Neural crest cell (in vitro differentiated cells): ENCODE measurements at places on chromosomes 11 and 22.
A peak's percentile ranks its signal among the peaks of the same experiment; 100 is the strongest.

- peak overlapping the region; percentile 86 for H3K4me3 ChIP-seq
- H3K27ac ChIP-seq: no peak overlapping the region
- peaks cover 2% of the 10 kb centered on the region for H3K36me3 ChIP-seq
- peaks cover 9% of the 10 kb centered on the region for H3K4me1 ChIP-seq
- peaks cover 3% of the 10 kb centered on the region for H3K27me3 ChIP-seq
These were observed 32.6 kb downstream of the PRDM11 start for GRCh38 chr11:45178890-45179671.

DNA sequence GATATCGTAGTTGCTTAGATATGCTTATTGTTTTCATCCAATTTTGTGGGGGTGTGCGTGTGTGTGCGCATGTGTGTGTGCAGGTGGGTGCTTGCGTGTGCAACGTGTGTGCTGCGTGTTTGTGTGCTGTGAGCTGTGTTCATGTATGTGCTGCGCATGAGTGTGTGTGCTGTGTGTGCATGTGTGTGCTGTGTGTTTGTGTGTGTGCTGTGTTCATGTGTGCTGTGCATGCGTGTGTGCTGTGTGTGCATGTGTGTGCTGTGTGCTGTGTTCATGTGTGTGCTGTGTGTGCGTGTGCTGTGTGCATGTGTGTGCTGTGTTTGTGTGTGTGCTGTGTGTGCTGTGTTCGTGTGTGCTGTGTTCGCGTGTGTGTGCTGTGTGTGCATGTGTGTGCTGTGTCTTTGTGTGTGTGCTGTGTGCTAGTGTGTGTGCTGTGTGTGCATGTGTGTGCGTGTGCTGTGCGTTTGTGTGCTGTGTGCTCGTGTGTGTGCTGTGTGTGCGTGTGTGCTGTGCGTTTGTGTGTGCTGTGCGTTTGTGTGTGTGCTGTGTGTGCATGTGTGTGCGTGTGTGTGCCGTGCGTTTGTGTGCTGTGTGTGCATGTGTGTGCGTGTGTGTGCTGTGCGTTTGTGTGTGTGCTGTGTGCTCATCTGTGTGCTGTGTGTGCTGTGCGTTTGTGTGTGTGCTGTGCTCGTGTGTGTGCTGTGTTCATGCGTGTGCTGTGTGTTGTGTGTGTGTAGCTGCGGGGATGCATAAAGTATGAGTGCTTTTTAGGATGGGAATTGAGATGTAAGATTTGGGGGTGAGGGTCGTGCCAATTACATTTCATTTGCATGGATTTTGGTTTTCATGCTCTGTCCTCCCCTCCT lies 7.6 kb downstream of the IGF2 start:
- peaks cover 46% of the 10 kb centered on the region for H3K27me3 ChIP-seq
- H3K27ac ChIP-seq: peak overlapping the region; percentile 64
- DNase-seq: no peak
- H3K4me3 ChIP-seq: no peak overlapping the region

GRCh38 chr22:34067031-34067430 lies 146.8 kb upstream of the LARGE1 start:
- peaks cover 3% of the 10 kb centered on the region for H3K27me3 ChIP-seq
- H3K27ac ChIP-seq: no peak overlapping the region
- no peaks in the 10 kb centered on the region for H3K36me3 ChIP-seq
- no peak overlapping the region for H3K4me3 ChIP-seq

GRCh38 chr22:29727131-29727523 lies 7.3 kb downstream of the CABP7 start:
- H3K27ac ChIP-seq: no peak overlapping the region
- DNase-seq: peak; percentile 51
- H3K36me3 ChIP-seq: no peaks in the 10 kb centered on the region
- H3K27me3 ChIP-seq: peaks cover 28% of the 10 kb centered on the region
- H3K4me3 ChIP-seq: no peak overlapping the region

DNA sequence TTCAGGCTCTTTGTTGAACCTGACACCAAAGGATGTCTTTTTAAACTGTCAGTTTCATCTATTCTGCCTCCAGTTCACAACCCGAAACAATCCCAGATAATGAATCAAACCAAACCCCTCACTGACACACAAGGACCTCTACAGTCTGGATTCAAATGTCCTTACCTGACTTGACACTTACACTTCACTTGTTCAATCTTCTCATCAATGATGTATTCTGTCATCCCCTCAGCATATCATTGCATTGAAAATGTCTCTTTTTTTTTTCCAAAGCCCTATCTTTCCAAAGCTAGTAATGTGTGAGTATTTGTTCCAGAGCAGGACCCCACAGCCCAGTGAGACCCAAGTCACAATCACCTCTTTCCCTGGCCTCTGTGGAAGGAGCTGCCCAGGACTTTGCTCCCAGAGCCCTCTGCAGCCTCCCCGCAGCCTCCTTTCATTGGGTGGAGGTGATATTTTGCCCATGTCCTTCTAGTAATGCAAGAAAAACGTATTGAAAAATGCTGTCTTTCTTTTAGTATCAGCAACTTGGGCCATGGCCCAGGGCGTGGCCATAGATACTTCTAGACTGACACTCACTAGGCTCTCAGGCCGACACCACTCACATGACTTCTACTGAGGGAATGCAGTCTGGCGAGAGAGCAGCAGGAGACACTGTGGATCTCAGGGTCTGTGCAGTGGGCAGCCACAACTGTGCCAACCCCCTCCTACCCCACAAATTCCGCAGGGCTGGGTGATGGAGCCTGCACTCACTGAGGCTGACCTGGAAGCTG lies 18.2 kb downstream of the RFPL3 start:
- DNase-seq: no peak
- H3K27ac ChIP-seq: no peak overlapping the region
- no peaks in the 10 kb centered on the region for H3K27me3 ChIP-seq
- no peak overlapping the region for H3K4me3 ChIP-seq
- H3K4me1 ChIP-seq: peaks cover 11% of the 10 kb centered on the region
- H3K36me3 ChIP-seq: no peaks in the 10 kb centered on the region

DNA sequence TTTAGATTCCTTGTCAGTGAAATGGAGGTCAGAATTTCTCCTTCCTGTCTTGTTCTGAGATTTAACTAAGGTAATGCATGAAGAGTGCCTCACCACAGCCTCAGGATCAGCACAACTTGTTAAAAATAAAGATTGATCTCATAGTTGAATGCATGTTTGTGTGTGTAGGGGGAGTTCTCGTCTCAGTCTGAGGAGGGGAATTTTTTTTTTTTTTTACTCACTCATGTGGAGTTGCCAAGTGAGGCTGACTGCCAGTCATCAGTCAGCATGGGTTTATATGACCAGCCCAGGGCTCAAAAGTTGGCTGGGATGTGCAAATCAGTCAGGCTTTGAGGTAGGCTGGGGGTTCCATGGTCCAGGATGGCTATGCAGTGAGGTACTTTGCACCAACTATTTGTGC lies 113.2 kb downstream of the FANCF start:
- H3K4me3 ChIP-seq: no peak overlapping the region
- H3K4me1 ChIP-seq: peaks cover 13% of the 10 kb centered on the region
- no peaks in the 10 kb centered on the region for H3K36me3 ChIP-seq
- peaks cover 15% of the 10 kb centered on the region for H3K27me3 ChIP-seq
- DNase-seq: no peak
- no peak overlapping the region for H3K27ac ChIP-seq

DNA sequence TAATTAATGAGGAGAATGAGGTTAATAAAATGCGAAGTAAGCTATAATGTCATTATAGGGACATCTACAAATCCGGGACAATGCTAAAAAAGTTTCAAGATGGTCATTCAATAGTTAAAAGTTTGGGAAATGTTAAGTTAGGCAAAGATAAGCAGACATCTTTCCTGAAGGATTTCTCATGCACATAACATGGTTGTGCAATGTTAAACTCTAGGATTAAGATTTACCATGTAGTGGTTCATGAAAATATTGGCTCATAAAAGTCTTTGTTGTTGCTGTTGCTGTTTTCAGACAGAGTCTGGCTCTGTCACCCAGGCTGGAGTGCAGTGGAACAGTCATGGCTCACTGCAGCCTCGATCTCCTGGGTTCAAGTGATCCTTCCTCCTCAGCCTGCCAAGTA lies 751.5 kb upstream of the CCDC179 start:
- H3K36me3 ChIP-seq: no peaks in the 10 kb centered on the region
- H3K4me3 ChIP-seq: no peak overlapping the region
- DNase-seq: no peak
- no peaks in the 10 kb centered on the region for H3K4me1 ChIP-seq
- no peaks in the 10 kb centered on the region for H3K27me3 ChIP-seq
- H3K27ac ChIP-seq: no peak overlapping the region

GRCh38 chr11:108588287-108588686 lies 5.3 kb downstream of the EXPH5 start:
- H3K4me3 ChIP-seq: no peak overlapping the region
- no peak for DNase-seq
- no peaks in the 10 kb centered on the region for H3K36me3 ChIP-seq
- peaks cover 24% of the 10 kb centered on the region for H3K27me3 ChIP-seq

- no peak overlapping the region for H3K4me3 ChIP-seq
- H3K36me3 ChIP-seq: no peaks in the 10 kb centered on the region
- H3K27ac ChIP-seq: no peak overlapping the region
These were observed 134.1 kb downstream of the SERGEF start for GRCh38 chr11:17878743-17879142.
